ENCODE measurements at places on chromosomes 16 and 17.

DNA sequence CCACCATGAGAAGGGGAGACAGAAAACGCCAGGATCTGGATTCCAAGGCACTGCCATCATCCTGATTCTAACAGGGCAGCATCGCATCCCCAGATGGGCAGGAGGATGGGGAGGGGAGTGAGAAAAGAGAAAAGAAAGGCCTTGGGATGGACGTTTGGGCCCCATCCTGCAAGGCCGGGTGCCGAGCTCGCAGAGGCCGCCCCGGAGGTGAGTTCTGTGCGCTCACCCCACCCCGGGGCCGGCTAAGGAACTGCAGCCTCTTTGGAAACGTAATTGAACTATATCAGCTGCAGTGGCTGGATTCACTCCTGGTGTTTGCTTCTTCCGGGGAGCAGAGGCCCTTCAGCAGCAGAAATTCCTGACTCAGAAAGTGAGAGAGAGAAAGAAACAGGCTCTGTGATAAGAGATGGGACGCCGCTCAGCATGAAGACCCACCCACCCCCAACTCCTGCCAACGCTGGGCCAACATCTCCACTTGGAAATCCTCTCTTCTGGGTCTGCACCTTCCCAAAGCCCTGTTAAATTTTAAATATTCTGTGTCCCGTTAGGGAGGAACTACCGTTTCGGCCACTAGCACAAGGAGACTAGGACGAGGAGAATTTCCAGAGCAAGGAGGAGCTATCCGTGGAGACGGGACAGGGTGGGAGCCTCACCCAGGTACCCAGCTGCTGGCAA lies 8.5 kb upstream of the SSTR2 start:
- peak; percentile 92 for DNase-seq

DNA sequence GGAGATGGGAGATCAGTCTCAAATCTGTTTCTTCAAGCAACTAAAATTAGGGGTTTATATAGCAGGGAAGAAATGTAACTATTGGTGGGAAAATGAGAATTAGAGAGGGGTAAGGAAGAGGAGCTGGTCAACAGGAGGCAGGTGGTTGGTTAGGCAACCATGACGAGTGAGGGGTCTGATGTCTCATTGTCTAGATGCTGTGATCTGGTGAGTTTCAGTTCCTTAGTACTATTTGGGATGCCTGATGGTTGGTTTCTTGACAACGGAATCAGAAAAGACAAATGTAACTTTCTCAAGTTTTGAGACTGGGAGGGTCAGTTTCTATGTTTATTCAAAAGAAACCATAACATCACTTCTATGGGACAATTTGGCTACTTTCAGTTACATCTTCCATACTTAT lies 415.3 kb upstream of the C16orf82 start:
- DNase-seq = no peak

DNA sequence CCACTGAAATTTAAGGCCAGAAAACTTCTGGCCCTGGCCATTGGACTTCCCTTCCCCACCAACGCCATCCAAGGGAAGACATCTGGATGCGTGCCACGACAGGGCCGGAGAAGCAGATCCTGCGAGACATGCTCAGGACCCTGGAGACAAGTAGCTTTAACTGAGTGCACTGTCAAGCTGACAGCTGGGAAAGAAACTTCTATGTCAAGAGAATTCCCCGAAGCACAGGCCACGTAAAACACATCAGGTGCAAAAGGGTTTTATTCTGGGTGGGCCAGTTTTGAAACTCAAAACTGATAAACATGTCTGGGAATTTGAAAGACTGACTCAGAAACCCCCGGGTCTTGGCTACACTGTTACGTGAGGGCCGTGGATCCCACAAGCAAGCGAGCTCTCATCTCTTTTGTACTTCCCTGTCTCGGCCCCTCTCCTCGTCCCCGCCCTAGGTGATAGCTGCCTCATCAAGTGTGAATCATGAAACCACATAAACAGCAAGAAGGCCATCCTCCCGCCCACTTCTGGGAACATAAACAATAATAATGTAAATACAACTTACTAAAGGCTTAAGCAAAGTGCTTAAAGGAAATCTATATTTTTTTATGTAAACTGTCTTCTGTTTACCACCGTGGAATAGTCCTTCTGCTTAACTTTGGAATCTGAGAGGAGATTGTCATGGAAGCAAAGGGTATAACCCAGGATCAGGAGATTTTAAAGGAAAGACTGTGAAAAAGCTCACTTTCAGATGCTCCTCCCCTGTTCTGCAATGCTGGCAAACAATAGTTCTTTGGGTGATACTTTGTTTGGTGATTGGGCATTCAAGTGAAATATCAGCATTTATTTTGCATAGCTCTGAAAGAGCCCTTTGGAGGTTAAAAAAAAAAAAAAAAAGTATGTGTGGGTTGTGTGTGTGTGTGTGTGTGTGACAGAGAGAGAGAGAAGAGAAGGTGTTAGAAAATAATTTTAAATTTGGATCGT lies 406.0 kb upstream of the MAF start:
- DNase-seq = no peak

GRCh38 chr17:2982854-2983253 lies 80.6 kb downstream of the OR1D5 start:
- DNase-seq = no peak

GRCh38 chr17:82399601-82400101 lies 18.5 kb upstream of the HEXD start:
- peak; percentile 72 for DNase-seq
